H9 (cell line): ENCODE measurements at places on chromosomes 3 and 15.

DNA sequence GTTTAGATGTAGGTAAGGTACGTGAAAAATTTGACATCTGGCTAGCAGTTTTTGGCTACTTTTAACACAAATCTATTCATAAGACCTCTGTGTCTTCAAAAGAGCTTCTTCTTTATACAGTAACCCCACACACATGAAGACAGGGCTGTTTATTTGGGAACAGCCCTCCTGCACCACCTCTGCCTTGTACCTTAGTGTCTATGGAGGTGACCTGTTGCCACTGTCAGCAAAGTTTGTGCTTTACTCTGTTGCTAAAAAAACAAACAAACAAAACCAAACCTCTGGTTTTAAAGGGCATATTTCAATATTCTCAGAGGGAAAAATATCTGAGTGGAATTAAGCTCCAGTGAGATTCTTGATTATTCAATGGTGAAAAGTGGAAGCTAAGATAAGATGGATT lies 122.0 kb downstream of the ARPP21 start:
- no peak for DNase-seq

GRCh38 chr3:29758434-29759322 lies 477.8 kb downstream of the RBMS3 start:
- DNase-seq, result no peak

DNA sequence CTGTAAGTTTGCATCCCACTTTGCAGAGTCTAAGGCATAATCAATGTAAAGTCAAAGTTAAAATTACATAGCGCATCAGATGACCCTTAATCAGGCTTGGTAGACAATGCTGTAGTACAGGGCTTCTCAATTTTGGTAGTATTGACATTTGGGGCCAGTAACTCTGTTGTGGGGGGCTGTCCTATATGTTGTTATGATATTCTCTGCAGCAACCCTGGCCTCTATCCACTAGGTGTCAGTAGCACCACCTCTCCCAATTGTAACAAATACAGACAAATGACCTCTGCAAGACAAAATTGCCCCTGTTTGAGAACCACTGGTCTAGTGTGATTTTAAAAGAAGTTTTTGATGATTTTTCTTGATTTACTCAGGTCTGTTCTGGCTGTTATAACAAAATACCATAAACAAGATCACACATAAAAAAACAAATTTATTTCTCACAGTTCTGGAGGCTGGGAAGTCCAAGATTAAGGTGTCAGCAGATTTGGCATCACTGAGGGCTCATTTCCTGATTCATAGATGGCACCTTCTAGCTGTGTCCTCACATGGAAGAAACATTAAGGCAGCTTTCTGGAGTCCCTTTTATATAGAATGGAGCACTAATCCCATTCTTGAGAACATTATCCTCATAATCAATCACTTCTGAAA lies 37.6 kb upstream of the SLC9A9 start:
- peak; percentile 48 for DNase-seq

- no peak for DNase-seq
These were observed 32.6 kb downstream of the SEMA7A start for GRCh38 chr15:74400915-74401757.

DNA sequence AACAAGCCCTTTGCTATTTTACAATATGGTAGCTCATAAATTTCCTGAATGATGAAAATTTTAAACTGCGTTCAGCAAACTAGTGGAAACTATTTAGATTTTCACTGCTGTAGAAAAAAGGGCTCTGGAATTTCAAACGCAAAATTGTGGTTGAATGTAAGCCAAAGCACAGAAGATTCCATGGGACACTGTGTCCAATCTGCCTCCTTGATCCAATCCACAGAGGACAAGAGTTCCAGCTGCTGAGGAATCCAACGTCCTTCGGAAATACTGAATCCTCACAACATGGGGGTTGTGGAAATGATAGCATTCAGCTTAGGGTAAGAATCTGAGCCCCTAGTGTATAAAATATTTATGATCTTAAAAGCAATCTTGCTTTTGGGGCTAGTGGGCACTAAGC lies 161.0 kb downstream of the PLD1 start:
- no peak for DNase-seq

DNA sequence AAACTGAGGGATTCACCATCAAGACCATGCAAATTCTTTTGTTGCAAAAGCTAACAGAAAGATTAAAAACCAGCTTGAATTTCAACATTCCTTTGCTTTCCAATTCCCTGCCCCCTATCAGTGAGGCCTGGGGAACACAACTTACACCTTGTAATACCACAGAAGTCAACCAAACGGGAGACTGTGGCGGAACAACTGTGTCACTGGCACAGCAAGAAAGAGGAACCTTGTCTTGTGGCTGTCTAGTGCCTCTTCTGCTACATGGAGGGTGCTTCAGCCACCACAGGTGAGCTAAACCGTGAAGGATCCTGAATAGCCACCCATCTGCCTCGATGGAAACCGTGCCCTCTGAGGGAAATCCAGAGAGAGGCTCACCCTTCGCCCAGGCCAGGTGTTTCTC lies 11.4 kb downstream of the CCDC12 start:
- no peak for DNase-seq

- DNase-seq, result no peak
These were observed 438.6 kb downstream of the ROBO1 start for GRCh38 chr3:79329154-79329553.

- no peak for DNase-seq
These were observed 22.4 kb downstream of the GYG1 start for GRCh38 chr3:149013726-149014125.

DNA sequence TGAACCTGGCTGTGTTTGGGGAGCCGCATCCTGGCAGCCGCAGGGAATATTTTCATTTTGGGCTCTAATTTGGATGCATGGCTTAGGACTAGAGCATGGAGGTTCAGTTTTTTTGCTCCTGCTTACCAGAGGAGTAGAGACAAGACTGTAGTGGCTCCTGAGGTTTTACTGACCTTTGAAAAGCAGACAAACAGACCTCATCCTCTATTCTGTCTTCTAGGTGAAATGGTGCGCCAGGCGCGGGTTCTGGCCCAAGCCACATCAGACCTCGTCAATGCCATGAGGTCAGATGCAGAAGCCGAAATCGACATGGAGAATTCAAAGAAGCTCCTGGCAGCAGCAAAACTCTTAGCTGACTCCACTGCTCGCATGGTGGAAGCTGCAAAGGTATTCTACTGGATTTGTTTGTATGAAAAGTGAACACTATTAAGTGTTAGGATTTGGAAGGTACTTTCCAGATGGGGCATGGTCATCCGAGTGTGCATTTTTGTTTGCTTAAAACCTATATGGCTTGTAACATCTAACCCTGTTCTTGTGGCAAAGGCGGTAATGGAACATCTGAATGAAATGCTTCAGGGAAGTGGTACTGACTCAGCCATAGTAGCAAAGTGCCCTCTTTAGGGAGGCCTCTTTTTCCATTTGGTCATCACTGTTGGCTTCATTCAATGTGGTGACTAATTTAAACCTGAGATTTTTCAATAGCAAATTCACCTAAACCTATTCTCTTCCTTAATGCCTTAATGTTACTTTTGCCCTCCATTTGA lies 330.7 kb upstream of the TPM1 start:
- DNase-seq, result no peak

DNA sequence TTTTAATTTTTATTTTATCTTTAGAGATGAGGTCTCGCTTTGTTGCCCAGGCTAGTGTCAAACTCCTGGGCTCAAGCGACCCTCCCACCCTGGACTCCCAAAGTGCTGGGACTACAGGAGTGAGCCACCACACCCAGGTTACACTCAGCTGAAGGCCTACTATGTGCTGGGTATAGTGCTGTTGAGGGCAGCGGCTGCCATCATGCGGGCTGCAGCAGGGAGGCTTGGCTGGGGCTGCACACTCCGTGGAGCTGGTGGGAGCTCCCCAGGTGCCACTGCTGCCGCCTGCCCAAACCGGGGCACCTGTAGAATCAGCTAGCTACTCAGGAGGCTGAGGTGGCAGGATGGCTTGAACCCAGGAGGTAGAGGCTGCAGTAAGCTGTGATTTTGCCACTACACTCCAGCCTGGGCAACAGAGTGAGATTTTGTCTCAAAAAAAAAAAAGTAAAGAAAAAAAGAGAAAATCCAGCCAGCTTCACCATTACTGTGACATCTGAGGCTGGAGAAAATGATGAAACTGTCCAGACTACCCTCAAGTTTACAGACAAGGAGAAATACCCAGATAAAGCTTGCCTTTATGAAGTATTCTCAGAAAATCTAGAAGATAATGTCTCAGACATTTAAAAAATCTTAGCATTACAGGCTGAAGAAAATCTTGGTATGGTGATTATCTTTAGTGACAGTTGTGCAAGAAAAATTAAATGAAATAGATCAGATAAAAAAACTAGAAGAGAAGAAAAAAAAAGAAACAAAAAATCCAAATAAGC lies 42.1 kb downstream of the CRABP1 start:
- no peak for DNase-seq

- no peak for DNase-seq
These were observed 81.4 kb downstream of the NCEH1 start for GRCh38 chr3:172629470-172629869.

DNA sequence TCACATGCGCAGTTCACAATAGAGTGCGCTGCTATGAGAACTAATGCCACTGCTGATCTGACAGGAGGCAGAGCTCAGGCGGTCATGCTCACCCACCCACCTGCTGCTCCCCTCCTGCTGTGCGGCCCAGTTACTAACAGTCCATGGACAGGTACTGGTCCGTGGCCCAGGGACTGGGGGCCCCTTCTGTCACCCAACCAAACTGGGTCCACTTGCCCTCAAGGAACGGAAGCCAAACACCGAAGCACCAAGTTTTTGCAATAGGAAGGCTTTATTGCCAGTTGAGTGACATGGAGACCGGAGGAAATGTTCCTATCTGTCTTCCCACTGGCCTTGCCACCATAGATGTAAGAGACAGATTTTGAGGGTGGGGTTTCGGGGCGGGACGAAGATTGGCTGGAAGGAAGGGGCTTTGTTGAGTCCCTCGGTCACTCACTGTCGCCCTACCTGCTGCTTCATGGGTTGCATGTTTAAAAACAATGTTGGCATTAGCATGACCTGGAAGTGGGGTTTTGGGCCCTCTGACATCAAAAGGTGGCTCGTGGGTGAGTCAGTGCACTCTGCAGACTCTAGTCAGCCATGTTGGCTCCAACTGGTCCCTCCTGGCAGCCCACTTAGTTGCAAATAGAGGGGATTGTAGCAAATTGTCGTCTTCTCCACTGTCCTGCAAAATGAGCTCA lies 141.0 kb downstream of the TJP1 start:
- no peak for DNase-seq

- DNase-seq, result no peak
These were observed 54.5 kb downstream of the SETD2 start for GRCh38 chr3:47109393-47109792.

DNA sequence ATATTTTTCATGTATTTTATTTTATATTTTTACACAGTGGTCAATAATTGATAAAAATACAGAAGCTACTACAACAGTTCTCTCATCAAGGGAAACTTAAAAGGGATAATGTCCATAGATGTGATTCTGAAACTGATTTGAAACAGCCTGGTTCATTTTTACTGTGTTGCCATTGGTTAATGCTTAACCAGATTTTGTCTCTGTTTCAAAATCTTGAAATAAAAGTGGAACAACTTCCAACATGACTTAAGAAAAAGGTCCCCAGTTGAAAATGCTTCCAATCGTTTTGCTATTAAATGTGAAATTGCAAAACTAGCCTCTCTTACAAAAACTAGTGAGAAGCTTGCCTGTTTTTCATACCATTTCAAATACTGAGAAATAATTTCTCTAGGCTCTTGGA lies 240.7 kb downstream of the LPP start:
- no peak for DNase-seq

DNA sequence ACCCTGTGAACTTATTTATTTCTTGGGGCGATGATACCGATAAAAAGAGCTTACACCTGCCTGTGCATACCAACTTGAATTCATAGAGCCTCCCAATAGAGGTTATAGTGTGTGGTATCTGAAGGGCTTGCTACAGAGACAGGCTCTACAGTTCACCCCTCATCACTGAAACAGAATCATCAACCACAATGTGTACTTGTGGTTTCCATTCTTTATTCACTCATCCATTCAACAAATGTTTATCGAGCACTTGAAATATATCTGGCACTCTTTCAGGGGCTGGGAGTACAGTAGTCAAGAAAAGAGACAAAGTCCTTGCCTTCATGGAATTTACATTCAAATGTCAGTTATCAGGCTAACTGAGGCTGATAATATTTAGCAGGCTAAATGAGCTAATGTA lies 134.4 kb upstream of the SKOR1 start:
- DNase-seq, result no peak

DNA sequence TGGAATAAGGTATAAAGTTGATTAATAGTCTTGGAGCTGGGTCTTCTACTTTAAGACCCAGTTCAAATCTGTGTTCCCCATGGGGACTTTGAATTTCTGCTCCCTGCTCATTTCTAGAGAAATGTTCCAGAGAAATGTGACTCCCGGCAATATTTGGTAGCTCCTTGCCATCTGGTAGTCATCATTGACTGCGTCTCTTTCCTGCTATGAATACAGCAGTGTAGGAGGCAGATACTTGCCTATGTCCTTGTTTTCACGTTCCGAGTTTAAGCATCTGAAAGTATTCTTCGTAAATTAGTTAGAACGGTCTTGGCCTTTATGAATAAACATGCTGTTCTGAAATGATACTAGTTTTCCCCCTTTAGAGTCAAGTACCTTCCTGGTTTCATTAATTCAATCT lies 352.9 kb downstream of the PTPRG start:
- DNase-seq, result no peak

- no peak for DNase-seq
These were observed 6.5 kb downstream of the PDCD10 start for GRCh38 chr3:167728176-167728575.

DNA sequence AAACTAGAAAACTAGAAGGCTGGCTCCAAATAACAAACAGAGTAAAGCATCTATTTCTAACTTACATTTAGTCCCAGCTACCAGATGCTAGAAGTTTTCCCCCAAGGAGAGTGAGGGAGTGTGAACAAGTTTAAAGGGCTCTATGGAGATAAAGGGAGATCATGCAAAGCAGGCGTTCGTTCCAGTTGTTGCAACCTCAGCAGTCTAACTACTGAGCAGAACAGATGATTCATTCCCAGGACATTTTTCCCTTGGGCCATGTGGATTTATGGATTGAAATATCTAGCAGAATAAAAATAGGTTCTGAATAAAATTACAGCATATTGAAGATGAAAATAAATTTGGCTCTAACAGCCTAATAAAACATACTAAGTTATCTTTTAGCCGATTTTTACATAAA lies 154.8 kb upstream of the TTC14 start:
- DNase-seq, result no peak

GRCh38 chr15:63366451-63366850 lies 15.2 kb downstream of the CA12 start:
- DNase-seq, result no peak

- no peak for DNase-seq
These were observed 42.1 kb downstream of the NR2F2 start for GRCh38 chr15:96372554-96372953.

GRCh38 chr3:16462679-16463078 lies 50.8 kb downstream of the RFTN1 start:
- no peak for DNase-seq

DNA sequence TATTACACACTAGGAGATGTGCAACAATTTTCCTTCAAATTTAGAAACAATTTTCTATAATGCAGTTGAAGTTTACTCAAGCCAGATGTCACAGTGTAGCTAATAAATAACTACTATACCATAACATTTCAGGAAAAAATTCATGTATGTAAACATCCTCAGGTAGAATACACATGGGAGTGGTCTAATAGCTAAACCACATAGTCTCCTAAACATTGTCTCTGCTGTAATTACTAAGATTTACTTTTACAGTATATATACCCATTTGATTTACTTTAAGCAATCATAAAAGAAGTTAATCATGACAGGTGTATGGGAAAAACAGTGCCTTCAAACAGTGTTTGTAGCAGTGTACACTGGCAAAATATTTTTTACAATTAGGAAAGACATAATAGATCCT lies 110.1 kb upstream of the GRM7 start:
- DNase-seq, result no peak
